Activated B cell treated with CpG ODN at 0.5 μM for 24 hours (primary cell): ENCODE measurements at places on chromosomes 16 and 17. TPM values are rescaled to one million over a fixed set of nuclear protein-coding genes. Genes with fewer than 3 reads are reported as not detected.

The SAMD14 gene
- 4.7 and 4.9 TPM in 2 replicates for total RNA-seq

The ITGB4 gene
- 2.1 and 2.2 TPM in 2 replicates for total RNA-seq

The XPO6 gene
- total RNA-seq, result 212 and 236 TPM in 2 replicates

DNA sequence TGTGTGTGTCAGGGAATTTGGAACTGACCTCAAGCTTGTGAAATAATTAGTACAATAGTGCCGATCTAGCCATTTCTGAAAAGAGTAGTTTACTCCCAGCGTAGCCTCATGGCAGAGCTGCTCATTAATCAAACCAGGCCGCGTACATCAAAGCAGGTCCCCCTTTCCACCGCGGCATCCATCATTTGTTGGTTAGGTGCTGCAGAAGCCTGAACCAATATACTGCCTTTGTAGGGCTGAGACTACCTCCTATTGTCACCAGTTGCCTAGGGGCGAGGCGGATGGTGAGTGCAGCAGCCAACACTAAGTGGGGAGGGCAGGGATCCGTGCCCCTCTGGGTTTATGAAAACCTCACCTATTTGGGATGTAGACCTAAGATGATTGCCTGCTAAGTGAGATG, 264.1 kb downstream of the TMEM114 start:
- no peak overlapping the region for H3K27ac ChIP-seq
- no peaks in the 10 kb centered on the region for H3K27me3 ChIP-seq
- H3K4me1 ChIP-seq, result no peaks in the 10 kb centered on the region
- H3K36me3 ChIP-seq, result no peaks in the 10 kb centered on the region
- no peak overlapping the region for H3K4me3 ChIP-seq

GRCh38 chr16:29307598-29308507, 98.7 kb downstream of the NPIPB11 start:
- H3K27ac ChIP-seq, result no peak overlapping the region
- no peaks in the 10 kb centered on the region for H3K36me3 ChIP-seq
- DNase-seq, result no peak

DNA sequence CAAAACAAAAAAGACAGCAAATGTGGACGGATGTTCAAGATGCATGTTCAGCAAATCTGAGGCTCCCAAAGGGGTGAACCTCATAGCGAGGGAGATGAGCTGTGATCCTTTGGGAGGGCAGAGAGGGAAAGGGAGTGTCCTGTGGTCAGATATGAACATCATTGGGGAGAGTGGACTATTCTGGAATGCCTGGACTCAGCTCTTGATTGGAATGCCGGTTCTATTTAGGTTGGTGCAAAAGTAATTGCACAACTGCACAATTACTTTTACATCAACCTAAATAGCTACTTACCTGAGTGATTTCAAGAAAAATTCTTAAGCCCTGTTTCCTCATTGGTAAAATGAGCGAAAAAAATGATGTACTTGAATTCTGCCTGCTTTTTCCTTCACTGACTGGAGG, 89.6 kb downstream of the CACNG3 start:
- DNase-seq, result no peak
- no peak overlapping the region for H3K4me3 ChIP-seq
- H3K27ac ChIP-seq, result no peak overlapping the region
- H3K4me1 ChIP-seq, result no peaks in the 10 kb centered on the region
- no peaks in the 10 kb centered on the region for H3K36me3 ChIP-seq
- peaks cover 20% of the 10 kb centered on the region for H3K27me3 ChIP-seq
